ENCODE measurements at places on chromosomes 3 and 15.
A peak's percentile ranks its signal among the peaks of the same experiment; 100 is the strongest.

DNA sequence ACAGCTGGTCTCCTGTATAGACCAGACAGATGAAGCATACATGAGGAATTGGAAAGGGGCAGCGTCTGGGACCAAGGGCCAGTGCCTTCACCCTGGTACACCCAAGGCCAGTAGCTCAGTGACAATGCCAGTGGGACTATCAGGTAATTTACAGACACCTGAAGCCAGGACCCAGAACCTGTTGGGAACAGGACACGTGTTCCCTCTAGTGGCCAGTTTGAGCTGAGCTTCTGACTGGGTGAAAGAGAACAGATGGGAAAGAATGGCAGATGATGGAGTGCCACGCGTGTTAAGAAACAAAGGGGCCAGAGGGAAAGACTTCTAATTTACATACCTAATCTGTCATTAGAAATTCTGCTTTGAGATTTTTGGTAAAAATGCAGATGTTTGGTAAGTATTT, 5.1 kb upstream of the SLC25A38 start:
- DNase-seq, result peak; percentile 24

GRCh38 chr3:5579946-5580345, 392.4 kb downstream of the EDEM1 start:
- DNase-seq, result no peak

- peak; percentile 75 for DNase-seq
Observed at GRCh38 chr15:53976844-53977392, 1.3 kb upstream of the UNC13C start.

- no peak for DNase-seq
Observed at GRCh38 chr3:31289584-31289983, 243.1 kb upstream of the STT3B start.

DNA sequence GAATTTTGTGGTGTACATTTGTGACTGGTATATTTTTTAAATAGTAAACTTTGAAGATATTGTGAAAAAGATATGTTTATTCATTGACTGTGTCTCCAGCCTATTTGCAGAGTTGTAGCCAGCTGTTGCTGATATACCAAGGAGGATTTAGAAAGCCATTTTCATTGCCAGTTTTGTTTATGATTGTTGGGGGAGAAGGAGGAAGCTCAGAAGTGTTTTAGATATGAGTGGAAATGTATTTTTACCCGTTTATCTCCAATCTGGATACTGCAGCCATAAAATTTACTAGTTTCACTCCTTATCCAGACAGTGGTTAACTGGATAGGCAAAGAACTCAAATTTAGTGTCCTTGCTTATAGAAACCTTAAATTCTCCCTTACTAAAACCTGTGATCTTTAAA, 18.8 kb downstream of the ATP11B start:
- no peak for DNase-seq

GRCh38 chr3:53887446-53887845, 4.2 kb downstream of the SELENOK start:
- no peak for DNase-seq

- no peak for DNase-seq
Observed at GRCh38 chr15:73190189-73190601, 137.9 kb downstream of the NEO1 start.

DNA sequence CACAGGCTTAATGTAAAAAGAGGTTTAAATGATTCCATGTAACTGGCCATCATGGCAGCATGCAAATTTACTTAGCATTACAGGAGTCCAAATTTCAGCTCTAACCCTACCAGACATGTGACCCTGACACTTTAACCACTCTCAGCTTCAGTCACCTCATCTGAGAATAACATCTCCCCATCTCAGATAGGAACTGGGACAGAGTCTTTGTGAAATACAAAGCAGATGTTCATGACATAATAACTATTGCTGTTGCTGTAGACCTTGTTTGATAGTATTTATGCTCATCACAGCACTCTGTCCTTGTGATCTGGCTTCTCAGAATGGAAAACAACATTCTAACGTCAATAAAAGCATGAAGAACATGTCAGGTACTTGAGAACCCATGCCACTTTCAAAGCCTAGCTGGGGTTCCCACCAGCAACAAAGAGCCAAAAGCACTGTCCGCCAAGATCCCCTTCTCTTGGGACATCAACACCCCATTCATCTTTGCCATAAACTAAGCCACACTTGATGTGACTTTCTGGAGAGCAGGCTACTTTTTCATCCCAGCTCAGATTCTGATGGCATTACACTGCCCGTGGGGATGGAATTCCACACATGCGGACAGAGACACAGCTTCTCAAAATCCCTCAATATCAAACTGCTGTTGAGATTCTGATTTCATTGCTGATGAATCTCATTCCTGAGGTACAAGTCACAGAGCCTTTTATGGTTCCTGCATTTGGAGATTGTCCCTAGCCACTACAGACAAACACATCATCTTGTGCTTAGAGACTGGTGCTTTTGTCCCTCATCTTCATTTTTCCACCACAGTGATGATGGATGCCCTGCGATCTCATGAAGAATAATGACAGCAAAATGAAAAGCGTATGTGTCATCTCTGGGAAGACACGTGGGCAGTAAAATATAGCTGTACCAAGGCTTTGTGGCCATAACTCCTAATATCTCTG, 202.7 kb downstream of the TNIK start:
- DNase-seq, result no peak

DNA sequence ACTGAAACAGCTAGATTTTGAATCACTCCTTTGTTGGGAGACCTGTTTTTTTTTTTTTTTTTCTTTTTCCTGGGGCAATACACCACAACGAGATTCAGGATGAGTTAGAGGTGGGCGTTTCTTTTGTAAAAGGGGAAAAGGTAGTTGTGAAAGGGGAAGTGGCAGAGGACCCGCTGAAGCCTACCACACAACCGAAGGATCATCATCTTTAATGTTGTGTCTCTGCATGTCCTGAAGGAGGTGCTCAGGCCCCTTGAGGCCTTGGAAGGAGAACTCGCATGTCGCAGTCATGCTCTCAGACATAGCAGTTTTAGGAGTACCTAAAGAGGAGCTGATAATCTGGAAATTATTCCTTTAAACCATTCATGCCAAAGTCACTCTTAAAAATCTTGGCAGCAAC, 137.9 kb upstream of the LRIG1 start:
- DNase-seq, result no peak

DNA sequence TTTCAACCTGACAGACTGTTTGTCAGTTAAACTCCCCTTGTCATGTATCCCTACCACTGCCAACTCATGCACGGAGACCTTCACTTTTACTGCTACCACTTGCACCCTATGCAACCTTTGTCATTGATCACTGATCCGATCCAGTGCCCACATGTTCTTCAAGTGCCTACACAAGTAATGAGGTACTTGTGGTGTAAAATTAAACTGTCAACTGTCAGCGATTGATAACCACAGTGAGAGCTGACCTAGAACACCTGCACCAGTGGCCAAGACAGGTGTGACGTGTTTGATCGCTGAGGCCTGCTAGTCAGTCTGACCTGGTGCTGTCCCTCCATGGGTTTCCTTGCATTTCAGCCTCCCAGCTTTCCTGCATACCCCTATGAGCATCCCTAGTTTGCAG, 55.6 kb downstream of the MECOM start:
- DNase-seq, result no peak

DNA sequence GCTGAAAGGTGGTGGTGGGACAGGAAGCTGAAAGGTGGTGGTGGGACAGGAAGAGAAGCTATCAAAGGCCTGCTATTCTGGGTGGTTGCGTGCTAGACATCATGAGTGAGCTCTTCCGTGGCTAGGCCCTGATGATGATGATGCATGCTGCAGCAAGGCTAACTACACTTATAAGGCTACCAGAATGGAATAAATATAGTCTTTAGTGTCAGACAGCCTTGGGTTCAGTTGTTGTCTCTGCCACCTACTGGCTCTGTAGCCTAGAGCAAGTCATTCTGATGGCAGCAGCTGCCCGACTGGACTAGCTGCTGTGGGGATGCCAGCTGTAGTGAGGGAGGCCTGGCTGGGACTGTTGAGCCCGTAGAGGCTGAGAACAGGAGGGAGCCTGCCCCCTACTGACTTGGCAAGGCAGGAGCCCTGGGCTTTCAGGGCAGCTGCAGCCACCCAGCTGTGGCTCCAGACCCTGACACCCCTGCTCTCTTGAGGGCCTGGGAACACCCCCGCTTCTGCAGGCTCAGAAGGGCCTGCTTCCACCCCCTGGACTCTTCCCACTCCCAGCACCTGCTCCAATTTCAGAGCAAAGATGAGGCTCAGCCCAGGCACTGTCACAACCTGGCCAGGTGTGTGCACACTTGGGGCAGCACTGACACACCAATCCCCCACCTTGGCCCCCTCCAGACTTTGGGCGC, 21.4 kb upstream of the ZBED2 start:
- peak; percentile 21 for DNase-seq

- no peak for DNase-seq
Observed at GRCh38 chr3:53188720-53189119, 27.7 kb downstream of the PRKCD start.

DNA sequence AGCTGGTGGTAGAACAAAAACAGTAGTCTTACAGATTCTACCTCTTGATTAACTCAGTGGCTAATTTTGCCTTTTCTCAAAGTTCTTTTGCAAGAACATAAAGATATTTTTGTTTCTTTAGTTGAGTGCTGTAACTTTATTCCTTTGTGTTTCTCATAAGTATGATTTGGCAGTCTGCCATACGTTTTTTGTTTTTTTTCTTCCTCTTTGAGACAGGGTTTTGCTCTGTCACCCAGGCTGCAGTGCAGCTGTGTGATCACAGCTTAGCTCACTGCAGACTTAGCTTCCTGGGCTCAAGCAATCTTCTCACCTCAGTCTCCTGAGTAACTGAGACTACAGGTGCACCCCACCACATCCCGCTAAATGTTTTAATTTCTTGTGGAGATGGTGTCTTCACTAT, 22.4 kb downstream of the B3GNT5 start:
- DNase-seq, result no peak

GRCh38 chr3:132837615-132838014, 115.4 kb upstream of the NPHP3 start:
- no peak for DNase-seq

GRCh38 chr15:27725731-27726130, 373.4 kb downstream of the OCA2 start:
- DNase-seq, result no peak

- no peak for DNase-seq
Observed at GRCh38 chr15:101142711-101143110, 109.1 kb downstream of the CHSY1 start.

DNA sequence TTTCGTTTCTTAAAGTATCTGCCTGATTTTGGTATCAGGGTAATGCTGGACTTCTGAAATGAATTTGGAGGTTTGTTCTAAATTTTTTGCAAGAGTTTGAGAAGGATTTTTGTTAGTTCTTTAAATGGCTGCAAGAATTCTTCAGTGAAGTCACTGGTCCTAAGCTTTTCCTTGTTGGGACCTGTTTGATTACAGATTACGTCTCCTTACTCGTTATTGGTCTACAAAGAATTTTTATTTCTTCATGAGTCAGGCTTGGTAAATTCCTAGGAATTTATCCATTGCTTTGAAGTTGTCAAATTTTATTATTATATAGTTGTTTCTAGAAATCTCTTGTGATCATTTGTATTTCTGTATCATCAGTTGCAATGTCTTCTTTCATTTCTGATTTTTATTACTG, 196.0 kb downstream of the DPH6 start:
- no peak for DNase-seq

DNA sequence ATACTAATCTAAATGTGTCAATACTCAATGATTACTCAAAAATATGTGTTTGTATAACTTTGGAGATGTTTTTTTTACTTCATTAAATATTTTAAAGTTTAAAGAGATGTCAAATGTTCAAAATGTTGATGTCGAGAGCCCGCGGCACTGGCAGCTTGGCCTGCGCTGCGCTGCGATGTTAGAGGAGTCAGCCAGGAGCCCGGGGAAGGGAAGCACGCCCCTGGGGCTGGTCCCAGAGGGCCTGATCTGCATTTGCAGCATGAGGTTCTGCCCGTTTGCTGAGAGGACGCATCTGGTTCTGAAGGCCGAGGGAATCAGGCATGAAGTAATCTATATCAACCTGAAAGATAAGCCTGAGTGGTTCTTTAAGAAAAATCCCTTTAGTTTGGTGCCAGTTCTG, 66.4 kb upstream of the ATP2C1 start:
- peak; percentile 70 for DNase-seq

DNA sequence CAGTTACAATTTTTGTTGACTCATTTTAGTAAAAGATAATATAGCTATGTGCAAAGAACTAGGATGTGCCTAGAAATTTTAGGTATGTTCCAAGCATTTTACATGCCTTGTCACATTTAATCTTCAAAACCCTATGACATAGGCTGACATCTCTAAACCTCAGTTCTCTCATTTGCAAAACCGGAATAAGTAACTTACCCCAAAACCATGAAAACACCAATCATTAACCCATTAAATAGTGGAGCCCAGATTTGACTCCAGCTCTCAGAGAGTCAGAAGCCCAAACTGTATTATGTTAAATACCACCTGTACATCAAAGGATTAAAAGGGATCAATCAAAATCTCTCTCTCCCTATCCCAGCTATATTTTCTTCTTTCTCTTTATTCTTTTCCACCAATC, 36.6 kb downstream of the GSK3B start:
- DNase-seq, result no peak
